ENCODE measurements at places on chromosomes 11 and 22. TPM values are rescaled to one million over a fixed set of nuclear protein-coding genes. Genes with fewer than 3 reads are reported as not detected.
A peak's percentile ranks its signal among the peaks of the same experiment; 100 is the strongest.

The APBB1 gene
- 17.6 TPM for total RNA-seq

DNA sequence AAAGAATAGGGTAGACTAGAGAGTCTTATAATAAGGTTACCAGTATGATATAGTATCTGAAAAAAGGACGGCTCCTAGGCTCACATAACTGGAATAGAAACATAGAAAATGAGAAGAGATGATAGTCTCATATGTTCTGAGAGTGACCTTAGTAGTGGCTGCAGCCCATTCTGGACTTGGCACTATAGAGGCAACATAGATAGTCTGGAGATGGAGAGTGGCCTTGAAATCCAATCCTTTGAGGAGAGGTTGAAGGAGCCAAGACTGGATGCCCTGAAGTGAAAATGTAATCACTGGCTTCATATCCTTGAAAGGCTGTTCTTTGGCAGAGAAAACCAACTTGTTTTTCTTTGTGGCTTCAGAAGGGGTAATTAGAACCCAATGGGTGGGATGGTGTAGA, 81.1 kb downstream of the STIM1 start:
- no peaks in the 10 kb centered on the region for H3K27me3 ChIP-seq
- no peaks in the 10 kb centered on the region for H3K4me1 ChIP-seq
- H3K36me3 ChIP-seq, result no peaks in the 10 kb centered on the region
- H3K4me3 ChIP-seq, result no peak overlapping the region

DNA sequence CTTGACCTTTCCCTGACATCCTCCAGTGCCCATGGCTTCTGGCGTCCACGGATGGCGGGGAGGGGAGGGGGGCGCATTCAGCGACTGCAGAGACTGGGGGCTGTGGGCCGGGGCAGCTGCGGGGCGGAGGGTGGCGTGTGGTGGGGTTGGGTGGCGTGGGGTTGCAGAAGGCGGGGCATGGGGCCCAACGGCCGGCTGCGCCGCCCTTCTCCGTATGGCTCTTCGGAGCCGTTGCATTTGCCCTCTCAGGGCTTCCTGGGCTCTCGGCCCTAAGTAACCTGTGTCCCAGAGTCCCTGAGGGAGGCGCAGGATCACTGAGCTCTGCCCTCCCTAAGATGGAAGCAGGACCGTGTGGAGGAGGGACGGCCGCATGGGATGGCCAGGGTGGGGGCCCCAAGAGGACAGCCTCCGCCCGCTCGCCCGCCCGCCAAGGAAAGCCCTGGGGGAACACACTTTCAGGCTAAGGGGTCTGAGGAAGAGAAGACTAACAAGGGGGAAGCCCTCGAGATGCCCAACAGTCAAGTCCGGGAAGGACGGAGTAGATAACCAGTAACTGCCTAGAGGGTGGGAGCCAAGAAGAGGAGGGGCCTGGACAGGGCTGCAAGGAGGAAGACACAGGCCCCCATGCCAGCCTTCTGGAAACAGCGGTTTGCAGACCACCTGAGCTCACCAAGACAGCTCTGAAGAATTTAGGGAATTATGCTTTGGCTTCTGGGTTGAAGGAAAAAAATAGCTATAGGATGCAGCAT, 9.2 kb upstream of the AIFM3 start:
- H3K4me3 ChIP-seq, result peak overlapping the region; percentile 84
- H3K4me1 ChIP-seq, result peaks cover 13% of the 10 kb centered on the region
- H3K27ac ChIP-seq, result no peak overlapping the region
- H3K36me3 ChIP-seq, result no peaks in the 10 kb centered on the region

DNA sequence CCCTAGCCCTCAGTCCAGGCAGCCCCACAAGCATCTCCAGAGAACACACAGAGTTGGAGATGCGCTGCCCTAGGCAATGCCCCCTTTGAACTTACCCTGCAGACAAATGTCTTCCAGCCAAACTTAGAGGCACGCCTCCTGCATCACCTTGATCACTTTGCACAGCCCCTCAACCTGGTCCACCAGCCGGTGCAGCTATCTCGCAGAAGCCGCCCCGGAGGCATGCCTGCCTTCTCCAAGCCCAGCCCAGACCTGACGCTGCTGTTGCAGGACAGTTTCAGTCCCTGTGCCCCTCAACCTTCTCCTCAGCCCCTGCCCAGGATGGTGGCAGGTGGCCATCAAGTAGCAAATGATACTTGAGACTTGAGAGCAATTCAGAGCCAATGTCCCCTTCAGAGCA, 16.7 kb upstream of the POU2AF1 start:
- H3K4me1 ChIP-seq, result no peaks in the 10 kb centered on the region
- no peak overlapping the region for H3K4me3 ChIP-seq
- no peak for DNase-seq
- H3K27me3 ChIP-seq, result no peaks in the 10 kb centered on the region

GRCh38 chr11:122175306-122175705, 59.3 kb upstream of the BLID start:
- H3K27me3 ChIP-seq, result no peaks in the 10 kb centered on the region
- no peak overlapping the region for H3K4me3 ChIP-seq
- DNase-seq, result no peak
- H3K27ac ChIP-seq, result no peak overlapping the region
- no peaks in the 10 kb centered on the region for H3K4me1 ChIP-seq
- H3K36me3 ChIP-seq, result no peaks in the 10 kb centered on the region

GRCh38 chr11:125082040-125082439, 18.9 kb downstream of the SLC37A2 start:
- H3K27ac ChIP-seq, result no peak overlapping the region
- no peaks in the 10 kb centered on the region for H3K4me1 ChIP-seq
- no peak for DNase-seq
- no peaks in the 10 kb centered on the region for H3K27me3 ChIP-seq

All from pancreas (tissue), 10 donors.